ENCODE measurements at places on chromosomes 5 and 9.
A peak's percentile ranks its signal among the peaks of the same experiment; 100 is the strongest.

- DNase-seq: no peak
Measured at GRCh38 chr9:134597957-134598883, 43.4 kb upstream of the COL5A1 start.

GRCh38 chr9:132733260-132733815 lies 63.1 kb downstream of the GTF3C4 start:
- no peak for DNase-seq

DNA sequence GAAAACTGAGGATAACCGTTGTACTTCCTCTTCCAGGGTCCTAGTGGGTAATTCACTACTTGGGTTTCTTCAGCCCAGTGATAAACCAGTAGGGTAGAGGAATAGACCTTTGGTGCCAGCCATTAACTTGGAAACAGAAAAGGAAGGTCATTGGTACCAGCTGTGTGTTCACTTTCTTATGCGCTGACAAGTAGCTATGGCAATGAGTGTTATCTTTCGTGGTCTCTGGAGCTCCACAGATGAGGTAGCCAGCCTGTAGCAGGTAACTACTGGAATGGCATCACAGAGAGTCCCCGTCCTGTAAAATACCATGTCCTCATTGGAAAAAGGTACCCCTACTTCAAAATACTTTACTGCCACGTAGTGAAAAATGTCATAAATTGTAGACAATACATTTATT lies 2.3 kb downstream of the UHRF2 start:
- peak; percentile 72 for DNase-seq

- DNase-seq: no peak
Measured at GRCh38 chr9:26043431-26043830, 365.2 kb upstream of the TUSC1 start.

DNA sequence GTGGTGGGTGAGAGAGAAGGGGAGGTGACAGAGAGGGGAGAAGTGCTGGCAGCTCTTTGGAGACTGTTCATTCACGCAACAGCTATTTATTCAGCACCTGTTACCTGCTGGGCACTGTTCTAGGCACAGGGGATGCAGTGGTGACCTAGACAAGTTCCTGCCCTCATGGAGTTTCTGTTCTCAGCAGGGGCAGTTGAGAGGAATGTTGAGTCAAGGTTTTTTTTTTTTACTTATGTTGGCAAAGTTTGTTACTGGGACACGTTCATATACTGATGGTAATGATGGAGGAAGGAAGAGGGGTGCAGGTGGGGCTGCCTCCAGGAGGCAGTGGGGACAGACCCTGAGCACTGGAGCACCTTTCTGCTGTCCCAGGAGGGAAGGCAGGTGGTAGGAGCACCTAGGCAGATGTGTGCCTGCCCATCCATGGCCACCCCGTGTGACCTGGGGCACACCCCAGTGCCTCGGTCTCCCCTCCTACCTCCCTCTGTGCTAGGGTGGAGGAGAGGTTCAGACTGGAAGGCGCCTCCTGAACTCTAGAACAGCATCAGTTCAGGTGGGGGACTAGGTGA lies 49.4 kb upstream of the SLC25A51 start:
- DNase-seq: no peak
